NCI-H524 treated with DMSO at 0.1 percent for 48 hours (cell line): ENCODE measurements at places on chromosomes 3 and 15.

- DNase-seq, result no peak
These were observed 451.9 kb downstream of the FOXP1 start for GRCh38 chr3:71131375-71132314.

- no peak for DNase-seq
These were observed 192.3 kb downstream of the RPLP1 start for GRCh38 chr15:69644876-69645275.

DNA sequence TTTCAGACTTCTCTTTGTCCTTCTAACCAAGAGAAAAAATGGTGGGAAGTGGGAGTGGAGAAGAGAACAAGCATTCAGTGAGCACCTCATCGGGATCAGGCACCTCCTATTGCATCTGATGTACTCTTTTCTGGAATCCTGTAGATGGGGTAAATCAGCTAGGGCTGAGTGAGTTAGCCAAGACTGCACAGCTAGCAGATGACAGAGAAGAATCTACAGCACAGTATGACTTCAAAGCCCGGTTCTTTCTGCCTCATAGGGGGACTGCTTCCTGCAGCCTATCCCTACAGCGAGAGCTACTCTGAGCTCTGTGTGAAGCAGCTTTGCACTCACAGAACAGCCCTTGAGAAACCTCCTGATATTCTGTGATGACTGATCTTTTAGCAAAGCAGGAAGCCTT, 275.2 kb upstream of the MEIS2 start:
- DNase-seq, result no peak

GRCh38 chr3:90052425-90052950, 945.1 kb downstream of the EPHA3 start:
- DNase-seq, result no peak

- DNase-seq, result no peak
These were observed 5.4 kb upstream of the LINGO1 start for GRCh38 chr15:77637851-77638692.

DNA sequence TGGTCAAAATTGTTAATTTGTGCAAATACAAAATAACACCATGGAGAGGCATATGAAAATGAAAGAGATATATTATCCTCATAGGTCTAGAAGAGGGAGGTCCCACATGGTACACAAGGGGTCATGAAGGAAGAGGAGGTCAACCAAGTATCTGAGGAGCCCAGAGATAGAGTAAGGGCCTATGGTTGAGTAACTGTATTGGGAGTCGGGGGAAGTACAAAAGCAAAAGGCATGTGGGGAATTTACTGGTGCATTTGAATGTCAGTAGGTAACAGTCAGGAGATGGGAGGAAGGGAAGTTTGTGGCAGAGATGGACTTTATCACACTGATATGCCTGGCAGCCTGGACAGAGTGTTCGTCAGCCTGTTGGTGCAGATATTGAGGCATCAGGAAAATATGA, 1113.7 kb downstream of the OTOL1 start:
- no peak for DNase-seq

DNA sequence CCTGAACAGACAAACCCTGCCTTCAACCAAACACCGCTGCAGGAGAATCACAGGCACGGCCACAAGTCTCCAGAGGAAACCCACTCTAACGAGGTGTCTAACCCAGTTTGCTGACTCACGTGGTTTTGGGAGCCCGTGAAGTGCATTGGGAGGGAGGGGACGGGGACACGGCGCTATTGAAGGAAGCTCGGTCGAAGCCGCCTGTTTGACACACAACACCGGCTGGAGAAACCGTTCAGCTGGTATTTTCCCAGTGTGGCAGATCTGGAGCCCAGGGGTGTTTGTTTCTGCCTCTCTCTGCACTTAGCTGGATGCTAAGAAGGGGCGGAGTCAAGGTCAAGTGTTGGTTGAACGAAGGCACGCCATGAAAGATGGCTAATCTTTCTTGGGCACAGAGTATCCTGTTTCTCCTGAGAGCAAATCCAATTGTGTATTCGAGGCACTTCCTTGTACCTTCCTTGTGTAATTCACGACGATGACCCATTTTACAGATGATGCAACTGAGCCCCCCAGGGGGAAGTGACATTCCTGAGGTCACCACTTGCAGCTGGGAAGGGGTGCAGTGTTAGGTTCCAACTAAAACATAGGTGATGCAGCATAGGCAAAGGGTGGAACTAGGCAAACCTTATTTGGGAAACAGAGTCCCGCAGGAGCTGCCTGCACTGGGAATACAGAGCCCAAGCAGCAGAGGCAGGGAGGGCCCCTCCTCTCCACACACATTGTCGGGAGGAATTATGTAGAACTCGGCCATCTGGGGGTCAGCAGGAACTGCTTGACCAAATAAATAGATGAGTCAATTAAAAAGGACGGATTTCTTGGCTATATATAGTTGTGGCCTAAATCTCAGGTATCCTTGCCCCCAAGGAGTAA, 22.5 kb downstream of the SLC6A6 start:
- no peak for DNase-seq

- peak; percentile 37 for DNase-seq
These were observed 682 bp downstream of the CLDND1 start for GRCh38 chr3:98521897-98522543.

DNA sequence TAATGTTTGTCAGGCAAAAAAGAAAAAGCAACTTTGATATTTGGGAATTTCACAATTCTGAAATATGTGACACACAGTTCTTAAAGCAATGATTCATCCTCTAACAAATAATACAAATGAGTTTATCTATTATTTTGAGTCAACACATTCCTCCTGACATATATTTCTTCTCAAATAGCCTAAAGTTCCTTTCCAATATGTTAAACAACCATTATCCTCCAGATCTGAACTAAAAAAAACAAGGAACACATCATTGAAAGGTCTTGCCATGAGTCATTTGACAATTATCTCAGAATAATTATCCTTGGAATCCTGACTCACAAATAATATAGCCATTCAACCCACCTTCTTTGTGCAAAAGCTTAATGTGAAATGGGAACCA, 208.7 kb upstream of the CDIN1 start:
- DNase-seq, result no peak

- DNase-seq, result no peak
These were observed 756 bp downstream of the CLPX start for GRCh38 chr15:65184305-65184867.

DNA sequence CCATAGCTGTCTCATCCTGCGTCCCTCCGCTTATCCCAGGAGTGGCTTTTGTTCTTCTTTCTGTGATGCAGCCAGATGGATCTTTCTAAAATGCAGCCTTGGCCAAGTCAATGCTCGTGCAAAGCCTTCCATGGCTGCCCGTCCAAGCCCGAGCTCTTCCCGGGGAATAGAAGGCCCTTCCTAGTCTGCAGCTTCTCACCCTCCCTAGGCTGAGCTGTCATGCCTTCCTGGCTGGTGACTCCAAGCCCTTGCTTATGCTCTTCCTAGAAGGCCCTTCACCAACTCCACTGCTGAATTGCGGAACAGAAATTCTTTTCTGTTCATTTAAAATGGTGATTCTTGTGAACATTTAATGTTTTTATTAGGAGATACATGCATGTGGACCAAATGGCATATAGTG, 95.9 kb downstream of the SMAD6 start:
- no peak for DNase-seq

- DNase-seq, result no peak
These were observed 18.6 kb downstream of the KPNA4 start for GRCh38 chr3:160546727-160547126.

GRCh38 chr3:14319654-14320182, 82.7 kb upstream of the SLC6A6 start:
- no peak for DNase-seq

DNA sequence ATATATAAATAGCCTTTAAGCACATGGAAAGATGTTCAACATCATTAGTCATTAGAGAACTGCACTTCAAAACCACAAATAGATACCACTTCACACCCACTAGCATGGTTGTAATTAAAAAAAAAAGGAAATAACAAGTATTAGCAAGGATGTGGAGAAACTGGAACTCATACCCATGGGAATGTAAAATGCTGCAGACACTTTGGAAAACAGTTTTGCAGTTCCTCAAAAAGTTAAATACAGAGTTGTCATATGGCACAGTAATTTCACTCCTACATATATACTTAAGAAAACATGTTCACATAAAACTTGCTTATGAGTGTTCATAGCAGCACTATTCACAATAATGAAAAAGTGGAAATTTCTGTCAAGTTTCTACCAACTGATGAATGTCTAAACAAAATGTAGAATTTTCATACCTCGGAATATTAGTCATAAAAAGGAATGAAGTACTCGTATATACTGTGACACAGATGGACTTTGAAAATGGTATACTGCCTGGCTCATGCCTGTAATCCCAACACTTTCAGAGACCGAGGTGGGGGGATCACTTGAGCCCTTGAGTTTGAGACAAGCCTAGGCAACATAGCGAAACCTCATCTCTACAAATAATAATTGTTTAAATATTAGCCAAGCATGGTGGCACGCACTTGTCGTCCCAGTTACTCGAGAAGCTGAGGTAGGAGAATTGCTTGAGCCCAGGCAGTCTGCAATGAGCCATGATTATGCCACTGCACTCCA, 28.1 kb downstream of the BCL2A1 start:
- DNase-seq, result no peak

DNA sequence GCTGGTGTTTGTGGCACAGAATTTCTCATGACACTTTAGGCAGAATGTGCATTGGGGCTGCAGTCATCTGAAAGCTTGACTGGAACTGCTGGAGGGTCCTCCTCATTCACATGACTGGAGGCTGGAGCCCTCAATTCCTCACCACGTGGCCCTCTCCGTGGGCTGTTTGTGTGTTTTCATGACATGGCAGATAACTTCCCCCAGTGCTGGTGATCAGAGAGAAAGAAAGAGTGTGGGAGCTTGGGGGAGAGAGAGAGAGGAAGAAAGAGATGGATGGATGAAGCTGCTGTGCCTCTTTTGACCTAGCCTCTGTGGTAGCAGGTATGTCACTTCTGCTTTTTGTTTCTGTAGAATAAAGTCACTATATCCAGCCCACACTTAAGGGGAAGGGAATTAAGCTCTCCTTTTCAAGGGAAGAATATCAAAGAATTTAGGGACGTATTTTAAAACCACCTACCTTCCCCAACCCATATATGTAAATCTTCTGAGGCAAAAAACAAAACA, 169.6 kb upstream of the IL12A start:
- DNase-seq, result no peak

- no peak for DNase-seq
These were observed 224.1 kb downstream of the TPRG1 start for GRCh38 chr3:189395825-189396224.

DNA sequence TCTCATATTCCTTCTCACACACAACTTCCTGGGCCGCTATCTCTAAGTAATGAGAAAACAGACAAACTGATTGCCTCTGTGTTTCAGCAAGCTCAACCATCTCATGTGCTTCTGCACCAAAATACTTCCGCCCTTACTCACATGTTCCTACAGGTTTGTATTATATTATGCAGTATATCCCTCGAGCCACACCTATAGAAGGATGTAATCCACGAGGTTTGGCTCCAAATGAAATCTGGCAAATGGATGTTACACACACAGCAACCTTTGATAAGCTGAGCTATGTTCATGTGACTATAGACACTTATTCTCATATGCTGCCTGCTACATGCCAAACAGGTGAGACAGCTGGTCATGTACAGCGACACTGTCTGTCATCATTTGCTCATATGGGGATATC, 22.6 kb downstream of the CCRL2 start:
- DNase-seq, result no peak

DNA sequence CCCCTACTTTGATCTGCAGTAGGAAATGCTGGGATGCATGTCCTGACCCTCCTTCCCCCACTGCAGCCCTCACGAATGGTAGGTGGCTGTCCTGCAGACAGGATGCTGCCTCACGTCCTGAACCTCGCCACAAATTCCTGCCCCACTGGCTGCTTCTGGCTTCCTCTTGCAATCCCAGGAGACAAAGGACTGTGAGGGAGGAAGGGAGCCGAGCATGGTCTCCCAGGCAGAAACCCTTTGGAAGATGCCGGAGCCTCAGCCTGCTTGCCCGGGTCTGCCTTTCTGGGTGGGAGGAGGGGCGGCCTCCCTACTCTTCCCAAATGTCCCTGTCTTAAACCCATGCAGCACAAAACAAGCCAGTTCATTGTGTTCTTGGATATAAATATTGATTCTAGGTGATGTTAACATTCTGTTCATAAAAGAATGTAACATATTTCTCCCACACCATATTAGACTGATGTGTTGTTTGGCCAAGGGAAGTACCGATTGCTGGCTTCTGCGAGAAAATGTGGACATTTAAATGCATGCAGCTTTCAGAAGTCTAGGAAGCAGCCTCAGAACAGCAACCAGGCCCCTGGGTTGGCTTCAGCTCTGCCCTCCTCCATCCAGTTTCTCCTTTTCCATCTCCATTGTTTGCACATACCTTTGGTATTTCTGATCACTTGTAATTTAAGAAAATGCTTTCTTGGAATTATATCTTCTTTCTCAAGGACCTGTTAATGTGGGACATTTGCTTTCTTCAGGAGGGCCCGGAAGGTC, 75.3 kb downstream of the HMG20A start:
- DNase-seq, result no peak

- DNase-seq, result no peak
These were observed 42.7 kb downstream of the SERP1 start for GRCh38 chr3:150503402-150504099.

- no peak for DNase-seq
These were observed 58.0 kb downstream of the GABRG3 start for GRCh38 chr15:27028858-27029477.

DNA sequence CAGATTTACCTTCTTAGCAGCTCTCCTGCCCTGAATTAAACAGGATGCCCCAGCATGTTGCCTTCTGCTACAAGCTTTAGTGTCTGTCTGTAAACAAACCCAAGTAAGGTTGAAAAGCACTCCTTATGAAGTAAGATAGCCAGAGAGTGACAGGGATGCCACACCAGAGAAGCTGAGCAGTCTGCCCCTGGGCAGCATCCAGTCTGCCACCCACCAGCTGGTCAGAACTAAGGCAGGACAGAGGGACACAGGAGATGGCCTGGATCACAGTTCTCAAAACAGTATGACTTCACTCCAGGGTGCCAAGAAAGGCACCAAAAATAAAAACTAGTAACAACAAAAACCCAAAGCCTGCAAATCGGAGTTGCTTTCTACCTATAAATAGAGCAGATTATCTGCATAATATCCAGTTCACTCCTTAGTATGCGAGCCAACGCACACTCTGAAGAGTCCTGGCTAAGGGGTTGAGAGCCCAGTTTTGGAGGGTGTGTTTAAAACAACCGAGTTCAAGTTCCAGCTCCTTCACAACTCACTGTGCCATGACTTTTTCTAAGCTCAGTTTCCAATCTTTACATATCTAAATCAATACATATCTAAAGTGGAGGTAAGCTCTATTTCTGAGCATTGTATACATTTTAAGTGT, 198.9 kb downstream of the KCNMB2 start:
- DNase-seq, result no peak

- DNase-seq, result no peak
These were observed 541.7 kb upstream of the ZNF385D start for GRCh38 chr3:22292681-22293080.
